Lower leg skin (tissue), 4 donors: ENCODE measurements at places on chromosomes 1 and 21.

- DNase-seq: no peak
Measured at GRCh38 chr1:58539553-58539952, 7.0 kb downstream of the OMA1 start.

DNA sequence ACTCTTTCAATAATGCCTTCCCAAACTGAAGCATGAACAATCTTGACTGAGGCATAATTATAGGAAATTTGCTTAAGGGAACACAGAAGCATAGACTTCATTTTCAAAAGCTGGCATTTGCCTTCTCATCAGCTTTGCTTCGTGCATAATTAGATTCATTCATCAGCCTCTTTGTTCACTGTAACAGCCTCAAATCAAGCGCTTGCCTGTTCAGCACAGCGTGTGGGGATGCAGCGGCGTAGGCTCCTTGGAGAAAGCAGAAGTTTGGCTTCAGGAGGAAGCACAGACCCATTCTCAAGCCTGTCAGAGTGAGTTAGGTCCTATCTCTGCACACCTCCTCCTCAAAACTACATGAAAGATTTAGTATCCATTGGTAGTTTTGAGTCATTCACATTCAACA, 246.4 kb upstream of the MAP1LC3C start:
- DNase-seq: no peak

GRCh38 chr1:82515650-82516049, 714.9 kb downstream of the ADGRL2 start:
- DNase-seq: no peak

GRCh38 chr1:7640920-7641585, 130.0 kb upstream of the VAMP3 start:
- DNase-seq: no peak
